Activated T-cell treated with anti-CD3 and anti-CD28 coated beads, Interleukin-2, amount 50 U/mL, for 72 hours (primary cell): ENCODE measurements at places on chromosomes 7 and 10. TPM values are rescaled to one million over a fixed set of nuclear protein-coding genes. Genes with fewer than 3 reads are reported as not detected.

The HMX2 gene
- total RNA-seq: 0.58 TPM

GRCh38 chr10:20743942-20744341, 153.2 kb downstream of the NEBL start:
- H3K4me1 ChIP-seq: no peaks in the 10 kb centered on the region
- no peaks in the 10 kb centered on the region for H3K27me3 ChIP-seq
- no peaks in the 10 kb centered on the region for H3K36me3 ChIP-seq
- H3K4me3 ChIP-seq: no peak overlapping the region
- no peak for DNase-seq

DNA sequence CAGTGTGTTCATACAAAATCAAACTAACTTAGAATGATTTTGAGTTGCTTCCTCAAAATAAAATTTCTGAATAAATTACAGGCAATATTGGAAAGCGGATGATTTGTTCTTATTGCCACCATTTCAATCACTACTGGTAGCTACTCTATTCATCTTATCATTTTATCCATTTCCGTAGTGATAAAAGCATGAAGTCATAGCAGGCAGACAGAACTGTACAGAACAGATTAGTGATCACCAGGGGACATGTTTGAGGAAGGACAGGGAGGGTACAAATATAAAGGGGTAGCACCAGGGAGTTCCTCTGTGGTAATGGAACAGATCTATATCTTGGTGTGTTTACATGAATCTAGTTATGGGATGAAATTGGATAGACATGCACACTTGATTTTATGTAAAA, 138.5 kb downstream of the WNT2 start:
- H3K27ac ChIP-seq: no peak overlapping the region
- no peak overlapping the region for H3K4me3 ChIP-seq
- H3K4me1 ChIP-seq: no peaks in the 10 kb centered on the region

DNA sequence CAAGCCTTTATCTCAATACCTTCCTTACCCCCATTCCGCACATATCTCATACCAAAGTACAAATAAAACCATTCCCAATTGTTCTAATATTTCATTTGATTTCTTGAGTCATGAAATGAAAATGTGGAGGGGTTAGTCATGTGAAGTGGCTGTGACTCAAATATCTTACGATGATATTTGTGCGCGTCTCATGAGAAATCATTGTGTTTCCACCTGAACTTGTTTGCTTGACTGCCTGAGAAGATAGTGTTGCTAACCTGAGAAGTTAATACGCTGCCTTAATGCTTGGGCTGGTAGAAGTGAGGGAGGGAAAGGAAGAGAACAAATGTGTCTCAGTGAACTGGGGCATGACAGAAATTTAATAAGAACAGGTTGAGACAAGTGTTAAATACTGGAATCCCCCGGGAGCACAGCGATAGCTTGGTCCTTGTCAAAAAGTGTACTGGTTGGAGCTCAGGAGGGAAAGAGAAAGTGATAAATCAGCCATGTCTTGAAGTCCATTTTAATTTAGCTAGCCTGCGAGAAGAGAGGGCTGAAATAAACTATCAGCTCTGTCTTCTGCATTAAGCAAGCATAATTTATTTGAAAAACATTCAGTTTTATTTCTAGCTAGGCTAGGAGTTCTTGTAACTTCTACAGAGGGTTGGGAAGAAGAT, 7.2 kb upstream of the EPHA1 start:
- no peaks in the 10 kb centered on the region for H3K27me3 ChIP-seq
- no peak overlapping the region for H3K4me3 ChIP-seq
- no peak for DNase-seq
- H3K27ac ChIP-seq: no peak overlapping the region
- peaks cover 20% of the 10 kb centered on the region for H3K4me1 ChIP-seq

- no peak for DNase-seq
- no peak overlapping the region for H3K27ac ChIP-seq
- no peaks in the 10 kb centered on the region for H3K36me3 ChIP-seq
- no peaks in the 10 kb centered on the region for H3K4me1 ChIP-seq
- no peak overlapping the region for H3K4me3 ChIP-seq
Measured at GRCh38 chr10:76554478-76554877, 1083.1 kb downstream of the KCNMA1 start.

DNA sequence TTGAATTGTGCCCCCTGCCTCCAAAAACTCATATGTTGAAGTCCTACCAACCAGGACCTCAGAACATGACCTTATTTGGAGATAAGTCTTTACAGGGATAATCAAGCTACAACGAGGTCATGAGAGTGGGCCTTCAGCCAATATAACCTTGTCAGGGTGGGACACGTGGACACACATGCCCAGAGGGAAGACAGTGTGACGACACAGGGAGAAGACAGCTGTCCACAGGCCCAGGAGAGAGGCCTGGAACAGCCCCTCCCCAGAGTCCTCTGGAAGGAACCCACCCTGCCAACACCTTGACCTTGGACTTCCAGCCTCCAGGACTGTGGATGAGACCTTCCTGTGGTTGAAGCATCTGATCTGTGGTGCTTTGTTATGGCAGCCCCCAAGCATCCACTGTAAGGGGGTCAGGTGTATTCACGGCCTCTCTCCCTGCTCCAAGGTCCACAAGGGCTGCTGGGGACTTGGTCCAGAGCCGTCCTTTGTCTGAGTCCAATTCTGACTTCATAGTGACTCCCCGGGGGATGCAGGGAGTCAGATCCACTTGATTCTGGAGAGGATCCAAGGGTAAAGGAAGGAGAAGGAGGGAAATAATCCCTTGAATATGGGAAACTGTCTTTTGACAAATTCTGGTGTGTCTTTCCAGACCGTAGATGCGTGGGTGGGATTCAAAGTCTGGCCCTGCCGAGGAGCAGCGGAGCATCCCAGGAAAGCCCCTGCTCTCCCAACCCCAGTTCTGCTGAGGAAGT, 7.0 kb downstream of the CALML3 start:
- no peak overlapping the region for H3K27ac ChIP-seq
- no peak overlapping the region for H3K4me3 ChIP-seq
- DNase-seq: no peak
- no peaks in the 10 kb centered on the region for H3K36me3 ChIP-seq
- H3K4me1 ChIP-seq: no peaks in the 10 kb centered on the region

DNA sequence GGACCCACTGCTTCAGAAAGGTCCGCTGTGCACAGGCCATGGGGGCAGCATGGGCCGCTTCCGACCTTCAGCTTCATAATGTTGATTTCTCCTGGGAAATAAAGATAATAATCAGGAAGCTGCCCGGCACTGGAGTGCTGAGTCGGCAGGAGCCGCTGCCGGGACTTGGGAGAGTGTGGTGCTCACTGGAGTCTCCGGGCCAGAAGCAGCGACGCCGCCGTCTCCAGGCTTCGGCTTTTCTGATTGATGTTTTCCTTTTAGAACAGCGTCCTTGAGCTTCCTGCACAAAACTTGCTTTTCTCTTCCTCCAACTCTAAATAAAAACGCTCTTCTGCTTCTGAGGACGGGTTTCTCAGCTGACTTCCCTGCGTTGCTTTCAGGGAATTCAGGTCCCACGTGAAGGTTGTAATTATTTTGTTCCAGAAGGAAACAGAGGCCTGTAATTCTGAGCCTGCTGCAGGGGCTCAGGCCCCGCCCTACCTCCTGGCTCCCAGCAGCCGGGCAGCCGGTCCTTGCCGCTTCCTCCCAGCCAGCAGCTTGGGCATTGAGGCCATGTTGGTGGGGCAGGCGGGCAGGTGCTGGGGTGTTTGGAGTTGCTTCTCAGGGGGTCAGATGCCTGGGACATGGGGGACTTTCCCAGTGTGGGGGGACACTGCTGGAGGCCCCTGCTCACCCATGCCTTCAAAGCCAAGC, 14.7 kb downstream of the PWWP2B start:
- H3K27ac ChIP-seq: no peak overlapping the region
- DNase-seq: no peak
- H3K36me3 ChIP-seq: no peaks in the 10 kb centered on the region
- peaks cover 12% of the 10 kb centered on the region for H3K4me1 ChIP-seq
- H3K4me3 ChIP-seq: no peak overlapping the region

GRCh38 chr10:109665321-109665720, 258.0 kb downstream of the XPNPEP1 start:
- H3K4me1 ChIP-seq: no peaks in the 10 kb centered on the region
- no peak overlapping the region for H3K27ac ChIP-seq
- no peaks in the 10 kb centered on the region for H3K36me3 ChIP-seq
- no peak overlapping the region for H3K4me3 ChIP-seq

DNA sequence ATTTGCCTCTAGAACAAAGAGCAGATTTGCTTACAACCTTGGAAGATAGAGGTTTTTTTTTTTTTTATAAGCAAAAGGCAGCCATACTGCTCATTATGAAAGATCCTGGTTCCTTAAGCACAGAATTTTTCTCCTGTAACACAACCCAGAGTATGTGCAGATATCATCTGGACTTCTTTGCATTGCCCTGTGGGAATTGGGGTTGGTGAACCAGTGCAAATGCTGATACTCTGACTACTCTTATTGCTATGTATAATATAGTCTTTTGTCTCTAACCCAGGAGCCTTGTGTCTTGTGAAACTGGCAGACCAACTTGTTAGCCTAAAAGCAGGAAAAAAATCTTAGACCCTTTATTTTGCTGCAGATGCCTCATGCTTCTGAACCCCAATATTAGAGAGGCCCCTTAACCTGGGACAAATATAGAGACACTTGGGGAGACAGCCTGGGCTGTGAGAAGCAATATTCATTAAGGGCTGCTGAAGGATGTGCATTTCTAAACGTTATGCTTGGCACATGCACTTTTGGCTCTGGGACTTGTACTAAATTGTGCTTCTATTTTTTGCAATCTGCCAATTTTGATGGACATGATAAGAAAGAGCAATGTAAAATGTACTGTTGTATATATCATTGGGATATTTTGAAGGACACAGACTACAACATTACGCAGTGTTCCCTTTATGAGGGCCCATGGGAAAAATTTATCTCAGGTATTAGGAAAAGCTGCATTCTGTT, 78.9 kb downstream of the ANLN start:
- H3K4me3 ChIP-seq: no peak overlapping the region
- DNase-seq: no peak
- peaks cover under 1% of the 10 kb centered on the region for H3K4me1 ChIP-seq
